NCI-H1092 treated with DMSO at 0.1 percent for 48 hours (cell line): ENCODE measurements at places on chromosomes 7 and 10.

GRCh38 chr7:142587578-142588191, 161.6 kb upstream of the PRSS1 start:
- DNase-seq, result peak; percentile 16

- no peak for DNase-seq
Observed at GRCh38 chr10:83849150-83849549, 290.2 kb upstream of the GHITM start.

DNA sequence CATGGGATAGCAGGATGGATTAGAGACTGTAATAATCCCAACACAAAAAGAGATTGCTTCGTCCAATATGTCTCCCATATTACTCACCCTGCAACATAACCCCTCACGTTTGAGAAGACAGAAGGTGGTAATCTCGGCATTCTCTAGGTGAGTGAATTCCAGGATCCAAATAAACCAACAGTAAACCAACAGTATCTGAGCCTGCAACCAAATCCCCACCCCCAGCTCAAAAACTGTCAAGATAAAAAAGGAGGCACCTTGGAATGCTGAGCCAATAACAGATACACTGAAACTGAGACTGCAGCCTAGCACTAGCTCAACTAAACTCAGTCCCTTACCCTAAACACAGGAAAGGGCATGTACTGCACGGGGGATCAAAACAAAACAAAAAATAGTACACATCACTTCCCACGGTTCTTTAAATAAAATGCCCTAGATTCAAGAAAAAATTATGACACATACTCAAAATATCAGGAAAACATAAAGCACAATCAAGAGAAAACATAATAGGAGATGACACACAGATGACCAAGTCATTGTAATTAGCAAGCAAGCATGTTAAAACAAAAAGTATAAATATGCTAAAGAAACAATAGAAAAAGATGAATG, 28.0 kb downstream of the IPMK start:
- no peak for DNase-seq

- no peak for DNase-seq
Observed at GRCh38 chr10:130805635-130806030, 505.9 kb downstream of the TCERG1L start.

- DNase-seq, result peak; percentile 15
Observed at GRCh38 chr7:88169717-88170320, 50.0 kb downstream of the SRI start.

GRCh38 chr7:77548206-77548605, 11.1 kb downstream of the PTPN12 start:
- no peak for DNase-seq

DNA sequence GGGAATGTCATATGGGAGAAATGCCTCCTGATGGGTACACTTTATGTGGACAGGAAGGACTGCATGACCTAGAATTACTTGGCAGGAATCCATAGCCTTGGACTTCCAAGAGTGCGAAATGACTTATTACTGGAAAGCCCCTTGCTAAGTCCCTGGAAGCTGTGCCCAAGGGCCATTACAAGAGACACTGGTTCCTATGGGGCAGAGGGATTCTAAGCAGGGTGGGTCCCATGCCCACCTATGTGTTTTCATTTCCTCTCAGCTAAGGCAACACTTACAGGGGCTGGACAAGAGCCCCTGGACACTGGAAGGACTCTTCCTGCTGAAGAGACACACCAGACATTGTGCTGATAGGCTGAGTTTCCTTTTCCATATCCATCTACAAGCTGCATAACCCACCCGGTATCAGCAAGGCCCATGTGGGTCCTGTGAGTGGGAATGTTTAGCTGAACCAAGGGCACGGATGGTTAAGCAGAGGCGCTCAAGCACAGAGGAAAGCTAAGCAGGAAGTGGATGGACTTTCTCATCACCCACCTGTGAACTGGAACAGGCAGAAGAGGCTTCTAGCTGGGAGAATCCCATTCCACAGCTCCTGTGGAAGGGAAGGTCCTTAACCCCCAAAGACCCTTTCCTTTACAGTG, 56.2 kb downstream of the XPNPEP1 start:
- DNase-seq, result no peak

DNA sequence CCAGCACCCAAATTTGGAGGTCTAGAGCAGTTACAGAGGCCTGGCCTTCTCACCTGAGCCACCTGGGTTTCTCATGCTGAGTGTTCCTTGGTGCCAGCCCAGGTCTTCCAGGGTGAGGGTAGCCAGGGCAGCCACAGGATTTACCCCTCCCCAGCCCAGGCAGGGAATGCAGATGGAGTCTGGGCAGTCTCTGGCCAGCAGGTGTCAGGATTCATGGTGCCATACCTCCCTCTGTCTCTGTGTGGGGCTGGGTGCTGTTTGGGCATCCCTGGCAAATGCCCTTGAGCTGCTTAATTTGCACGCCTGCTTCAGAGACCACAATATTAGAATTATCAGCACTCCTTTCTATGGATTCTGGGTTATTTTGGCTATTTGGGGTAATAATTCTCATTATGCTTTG, 246.7 kb downstream of the GFRA1 start:
- no peak for DNase-seq

DNA sequence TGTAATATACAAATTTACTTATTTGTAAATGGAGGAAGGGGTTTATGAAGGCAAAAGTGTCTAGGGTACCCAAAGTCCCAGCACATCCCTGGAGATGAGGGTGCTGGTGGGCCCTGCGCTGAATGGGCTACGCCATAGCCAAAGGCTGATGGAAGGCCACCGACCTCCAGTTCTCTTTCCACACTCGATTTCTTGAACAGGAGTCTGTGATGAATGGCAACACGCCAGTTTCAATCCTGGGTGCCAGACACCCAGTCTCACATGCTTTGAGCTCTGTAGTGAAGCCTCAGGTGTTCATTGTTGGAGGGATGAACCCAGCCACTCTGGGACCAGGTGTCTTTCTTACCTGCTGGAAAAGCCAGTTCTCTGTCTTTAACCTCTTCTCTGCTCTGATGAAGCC, 752 bp downstream of the LRMDA start:
- no peak for DNase-seq

- DNase-seq, result no peak
Observed at GRCh38 chr7:80415522-80415921, 96.3 kb downstream of the GNAT3 start.

- no peak for DNase-seq
Observed at GRCh38 chr10:101464599-101464998, 110.6 kb downstream of the BTRC start.

DNA sequence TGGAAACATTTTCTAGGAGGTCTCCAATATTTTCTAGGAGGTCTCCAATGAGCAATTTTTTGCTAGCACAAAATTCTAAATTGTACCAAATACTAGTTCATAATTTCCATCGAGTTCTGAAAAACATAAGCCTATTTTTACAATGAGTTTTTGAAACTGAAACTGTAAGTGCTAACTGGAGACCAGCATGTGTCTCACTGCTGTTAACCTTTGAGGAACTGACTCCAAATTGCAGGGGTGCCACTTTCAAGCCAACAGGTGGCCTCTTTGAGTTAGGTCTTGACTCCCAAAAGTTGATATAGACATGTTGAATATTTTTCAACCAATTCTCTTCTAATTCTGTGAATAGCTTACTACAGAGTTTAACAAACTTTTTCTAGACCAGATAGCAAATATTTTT, 58.8 kb downstream of the CAV1 start:
- no peak for DNase-seq
